ENCODE measurements at places on chromosomes 5 and 9. TPM values are rescaled to one million over a fixed set of nuclear protein-coding genes. Genes with fewer than 3 reads are reported as not detected.

GRCh38 chr5:14687023-14687665 is 22.6 kb downstream of the OTULIN start:
- no peak overlapping the region for H3K4me3 ChIP-seq
- H3K36me3 ChIP-seq, result peaks cover 67% of the 10 kb centered on the region
- H3K4me1 ChIP-seq, result peaks cover 9% of the 10 kb centered on the region

GRCh38 chr5:57529864-57530263 is 47.3 kb upstream of the ACTBL2 start:
- H3K4me3 ChIP-seq, result no peak overlapping the region
- no peak overlapping the region for H3K27ac ChIP-seq
- no peaks in the 10 kb centered on the region for H3K27me3 ChIP-seq
- H3K4me1 ChIP-seq, result peaks cover 6% of the 10 kb centered on the region
- no peaks in the 10 kb centered on the region for H3K36me3 ChIP-seq

DNA sequence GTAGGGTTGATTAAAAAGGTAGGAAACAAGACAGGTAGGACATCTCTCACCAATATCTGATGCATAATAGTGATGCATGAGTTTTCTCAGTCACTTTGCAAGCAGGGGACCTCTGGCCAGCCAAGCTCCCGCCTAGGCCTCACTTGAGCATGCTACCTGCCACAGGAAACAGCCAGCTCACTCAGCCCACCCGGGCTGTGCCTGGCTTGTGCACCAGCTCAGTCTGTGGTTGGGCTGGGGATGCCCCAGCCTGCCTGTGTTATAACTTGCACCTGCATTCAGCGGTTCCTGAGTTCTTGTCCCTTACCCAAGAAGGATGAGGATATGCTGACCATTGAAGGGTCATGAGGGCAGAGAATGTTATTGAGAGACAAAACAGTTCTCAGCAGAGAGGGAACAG is 172.8 kb upstream of the PLCXD3 start:
- H3K4me1 ChIP-seq, result no peaks in the 10 kb centered on the region
- H3K27ac ChIP-seq, result no peak overlapping the region
- no peak overlapping the region for H3K4me3 ChIP-seq
- no peaks in the 10 kb centered on the region for H3K27me3 ChIP-seq

DNA sequence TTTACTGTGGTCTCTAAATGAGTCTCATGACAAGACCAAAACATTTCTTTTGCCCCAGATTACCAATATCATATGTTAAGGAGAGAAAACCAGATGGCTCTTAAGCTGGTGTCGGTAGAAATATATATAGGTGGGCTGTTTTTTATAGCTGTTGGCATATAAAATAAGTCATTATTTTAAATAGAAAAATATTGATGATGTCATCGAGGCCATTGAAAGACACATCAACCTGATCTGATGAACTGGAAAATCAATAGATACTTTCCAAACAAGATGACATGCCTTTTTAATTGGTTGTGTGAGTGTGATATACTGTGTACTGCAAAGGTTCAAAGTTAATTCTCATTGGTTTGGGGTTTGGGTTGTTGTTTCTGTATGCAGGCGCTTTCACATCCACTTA is 617.3 kb downstream of the CCDC171 start:
- DNase-seq, result no peak
- H3K4me3 ChIP-seq, result no peak overlapping the region
- no peaks in the 10 kb centered on the region for H3K4me1 ChIP-seq
- H3K27ac ChIP-seq, result no peak overlapping the region
- no peaks in the 10 kb centered on the region for H3K27me3 ChIP-seq
- no peaks in the 10 kb centered on the region for H3K36me3 ChIP-seq

GRCh38 chr5:56406221-56406620 is 173.1 kb upstream of the ANKRD55 start:
- no peaks in the 10 kb centered on the region for H3K27me3 ChIP-seq
- no peaks in the 10 kb centered on the region for H3K36me3 ChIP-seq
- H3K4me3 ChIP-seq, result no peak overlapping the region
- DNase-seq, result no peak
- H3K4me1 ChIP-seq, result peaks cover 7% of the 10 kb centered on the region

GRCh38 chr9:126150411-126151030 is 176.1 kb upstream of the MVB12B start:
- no peaks in the 10 kb centered on the region for H3K4me1 ChIP-seq
- no peaks in the 10 kb centered on the region for H3K27me3 ChIP-seq
- H3K4me3 ChIP-seq, result no peak overlapping the region
- H3K36me3 ChIP-seq, result no peaks in the 10 kb centered on the region
- no peak for DNase-seq

- H3K36me3 ChIP-seq, result no peaks in the 10 kb centered on the region
- peak overlapping the region; percentile 63 for H3K27ac ChIP-seq
- H3K4me3 ChIP-seq, result no peak overlapping the region
- DNase-seq, result peak; percentile 7
Observed at GRCh38 chr9:93061260-93061751, 2.8 kb downstream of the SUSD3 start.

DNA sequence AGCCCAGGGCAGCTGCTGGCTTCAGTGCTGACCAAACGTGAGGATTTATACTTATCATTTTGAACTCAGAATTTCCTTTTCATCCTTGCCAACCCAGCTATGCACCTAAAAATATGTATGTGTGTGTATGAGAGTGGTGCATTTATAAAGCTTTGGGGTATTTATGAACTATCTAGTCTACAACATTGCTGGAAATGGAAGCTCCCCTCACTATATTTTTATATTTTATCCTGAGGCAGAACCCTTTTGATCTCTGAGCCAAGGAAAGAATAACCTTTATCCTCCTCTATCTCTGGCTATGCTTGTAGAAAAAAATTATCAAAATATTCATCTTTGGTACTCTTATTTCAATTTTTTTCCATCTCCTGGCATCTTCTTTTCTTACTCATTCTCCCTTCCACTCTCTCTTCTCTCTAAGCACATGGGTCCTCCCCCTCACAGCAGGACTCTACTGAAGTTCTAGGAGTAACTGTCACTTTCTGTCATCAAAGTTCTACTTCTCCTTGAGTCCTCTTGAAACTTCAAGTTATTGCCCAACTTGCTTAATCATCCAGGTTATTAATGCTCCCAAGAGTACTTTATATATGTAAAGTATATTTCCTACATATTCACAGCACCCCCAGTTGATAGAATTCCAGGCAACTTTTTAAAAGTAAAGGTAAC is 190.9 kb downstream of the HINT1 start:
- no peak for DNase-seq
- H3K36me3 ChIP-seq, result no peaks in the 10 kb centered on the region
- no peak overlapping the region for H3K27ac ChIP-seq
- no peaks in the 10 kb centered on the region for H3K27me3 ChIP-seq
- no peak overlapping the region for H3K4me3 ChIP-seq

DNA sequence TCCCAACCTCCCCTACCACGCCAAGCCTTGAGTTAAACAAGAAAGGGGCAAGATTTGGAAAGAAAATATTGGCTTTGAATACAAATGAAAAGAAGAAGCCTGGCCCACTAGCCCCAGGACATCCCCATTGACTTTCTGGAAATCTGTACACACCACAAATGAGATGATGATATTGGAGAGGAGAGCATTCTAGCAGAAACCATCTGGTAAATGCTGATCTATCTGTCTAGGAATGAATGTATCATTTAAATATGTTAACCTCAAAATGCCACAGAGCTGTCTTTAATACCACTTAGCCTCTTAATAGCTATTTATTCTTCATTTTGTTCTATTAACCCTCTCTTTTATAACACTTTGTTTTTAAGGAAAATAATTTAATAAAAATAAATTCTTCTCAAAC is 270.2 kb upstream of the PDE4D start:
- H3K27ac ChIP-seq, result no peak overlapping the region
- H3K36me3 ChIP-seq, result no peaks in the 10 kb centered on the region
- no peak overlapping the region for H3K4me3 ChIP-seq
- H3K27me3 ChIP-seq, result 0 out of 2 replicates have a peak, but pooled peaks cover 11% of the 10 kb centered on the region
- no peaks in the 10 kb centered on the region for H3K4me1 ChIP-seq

- no peaks in the 10 kb centered on the region for H3K27me3 ChIP-seq
- no peaks in the 10 kb centered on the region for H3K36me3 ChIP-seq
- H3K4me1 ChIP-seq, result peaks cover 32% of the 10 kb centered on the region
- no peak overlapping the region for H3K4me3 ChIP-seq
Observed at GRCh38 chr9:91127653-91128052, 234.1 kb downstream of the AUH start.

DNA sequence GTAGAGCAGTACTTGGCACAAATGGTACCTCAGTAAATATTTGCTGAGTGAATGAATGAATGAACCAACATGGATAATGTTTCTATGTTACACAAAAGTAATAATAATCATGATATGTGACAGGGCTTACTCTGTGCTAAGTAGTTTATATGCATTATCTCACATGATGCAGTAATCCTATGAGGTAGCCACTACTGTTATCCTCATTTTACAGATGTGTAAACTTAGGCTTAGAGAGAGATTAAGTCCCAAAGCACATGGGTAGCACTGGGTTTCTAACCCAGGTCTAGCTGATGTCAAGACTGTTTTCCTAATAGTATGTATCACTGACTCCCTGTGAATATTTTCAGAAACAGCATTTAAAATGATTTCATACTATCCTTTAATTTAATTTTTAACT is 44.1 kb upstream of the VDAC1 start:
- no peaks in the 10 kb centered on the region for H3K27me3 ChIP-seq
- peaks cover 14% of the 10 kb centered on the region for H3K4me1 ChIP-seq
- no peak for DNase-seq
- H3K27ac ChIP-seq, result no peak overlapping the region

- H3K4me3 ChIP-seq, result no peak overlapping the region
- no peaks in the 10 kb centered on the region for H3K36me3 ChIP-seq
- H3K4me1 ChIP-seq, result peaks cover 28% of the 10 kb centered on the region
Observed at GRCh38 chr5:158854260-158854783, 245.4 kb downstream of the EBF1 start.

GRCh38 chr5:111810112-111810511 is 53.1 kb upstream of the NREP start:
- H3K27ac ChIP-seq, result no peak overlapping the region
- no peak for DNase-seq
- no peak overlapping the region for H3K4me3 ChIP-seq
- H3K27me3 ChIP-seq, result no peaks in the 10 kb centered on the region
- H3K4me1 ChIP-seq, result peaks cover 6% of the 10 kb centered on the region

DNA sequence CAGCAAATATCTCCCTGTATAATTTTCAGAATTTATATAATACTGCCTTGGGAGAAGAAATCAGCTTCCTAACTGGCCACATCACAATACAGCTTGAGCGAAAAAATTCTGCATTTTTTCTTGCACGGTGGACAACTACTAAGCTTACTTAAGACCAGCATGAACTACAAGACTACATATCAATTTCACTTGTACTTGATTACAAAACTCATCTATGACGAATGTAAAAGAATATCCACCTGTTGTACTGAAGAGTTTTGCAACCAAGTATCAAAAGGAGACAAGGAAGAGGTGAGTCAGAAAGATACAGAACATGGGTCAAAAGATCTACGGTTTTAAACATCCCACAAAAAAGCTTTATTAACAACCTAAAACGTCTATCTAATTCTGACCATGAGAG is 279.4 kb downstream of the BNC2 start:
- no peak overlapping the region for H3K4me3 ChIP-seq
- no peak overlapping the region for H3K27ac ChIP-seq
- DNase-seq, result no peak
- no peaks in the 10 kb centered on the region for H3K36me3 ChIP-seq
- no peaks in the 10 kb centered on the region for H3K27me3 ChIP-seq

GRCh38 chr5:53479045-53479589 is 1.3 kb upstream of the FST start:
- peak overlapping the region; percentile 97 for H3K4me3 ChIP-seq
- H3K27ac ChIP-seq, result peak overlapping the region; percentile 96
- no peaks in the 10 kb centered on the region for H3K27me3 ChIP-seq
- peaks cover 39% of the 10 kb centered on the region for H3K4me1 ChIP-seq
- peaks cover 31% of the 10 kb centered on the region for H3K36me3 ChIP-seq
- no peak for DNase-seq

DNA sequence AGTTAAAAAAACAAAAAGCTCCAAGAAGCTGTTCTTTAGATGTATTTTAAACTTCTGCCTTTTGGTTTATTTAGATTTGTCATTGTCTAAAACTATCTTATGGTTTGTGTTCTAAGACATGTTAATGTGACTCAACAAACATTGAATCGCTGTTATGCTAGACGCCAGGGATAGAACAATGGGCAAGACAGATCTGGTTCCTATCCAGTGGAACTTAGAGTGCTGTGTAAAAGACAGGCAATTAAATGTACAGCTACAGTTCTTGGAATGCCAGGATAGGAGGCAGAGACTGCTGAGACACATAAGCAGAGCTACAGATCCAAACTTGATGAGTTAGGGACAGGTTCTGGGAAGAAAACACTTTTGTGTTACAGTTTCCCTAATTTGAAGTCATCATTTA is 22.4 kb downstream of the LYRM7 start:
- H3K4me3 ChIP-seq, result no peak overlapping the region
- H3K4me1 ChIP-seq, result peaks cover under 1% of the 10 kb centered on the region

DNA sequence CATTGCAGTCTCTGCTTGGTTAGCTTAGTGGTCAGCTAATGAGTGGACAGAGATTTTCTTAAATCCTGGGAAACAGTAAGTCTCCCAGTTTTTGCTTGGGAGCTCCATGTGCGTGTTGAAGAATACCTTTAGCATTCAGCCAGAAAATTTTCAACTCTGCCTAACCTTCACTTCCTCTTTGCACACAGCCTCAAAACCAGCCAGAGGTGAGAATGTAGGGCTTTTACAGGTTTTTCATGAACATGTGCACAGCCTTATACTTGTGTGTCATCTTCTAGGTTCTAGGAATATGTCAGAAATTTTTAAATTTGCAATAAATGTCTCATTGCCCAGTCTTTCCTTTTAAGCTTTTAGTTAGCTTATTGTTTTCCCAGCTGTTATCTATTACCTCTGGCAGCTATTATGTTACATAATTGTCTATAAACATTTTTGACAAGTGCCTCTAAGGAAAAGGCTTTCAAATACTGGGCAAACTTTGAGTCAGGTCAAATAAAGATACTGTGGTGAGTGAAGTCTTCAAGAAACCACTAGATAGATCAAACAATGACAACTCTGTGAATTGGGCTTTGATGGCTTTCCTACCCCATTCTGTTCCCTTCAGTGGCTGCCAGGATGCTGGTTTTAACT is 12.7 kb downstream of the ADGRV1 start:
- peak overlapping the region; percentile 68 for H3K27ac ChIP-seq
- peak; percentile 86 for DNase-seq
- no peak overlapping the region for H3K4me3 ChIP-seq

DNA sequence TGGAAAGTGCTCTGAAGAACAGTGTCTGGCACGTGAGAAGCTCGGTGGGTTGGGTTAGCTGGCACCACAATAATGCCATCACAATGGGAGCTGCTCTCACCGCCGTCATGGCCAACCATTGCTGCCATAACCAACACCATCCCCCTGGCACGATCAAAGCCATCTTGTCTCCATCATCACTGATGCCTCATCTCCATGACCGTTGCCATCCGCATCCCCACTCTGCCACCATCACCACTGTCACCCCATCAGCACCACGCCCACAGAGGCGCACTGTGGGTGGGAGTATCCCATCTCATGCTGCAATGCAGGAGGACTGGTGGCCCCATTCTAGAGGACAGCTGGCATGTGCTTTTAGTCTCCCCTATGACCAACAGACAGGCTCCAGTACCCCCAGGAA is 23.7 kb downstream of the NR5A1 start:
- no peak for DNase-seq
- H3K27me3 ChIP-seq, result no peaks in the 10 kb centered on the region
- no peaks in the 10 kb centered on the region for H3K36me3 ChIP-seq

The LRRC19 gene
- not detected for total RNA-seq

The NRARP gene
- total RNA-seq, result 35.5 TPM

The ADGRD2 gene
- not detected for total RNA-seq

The PCDHB13 gene
- 0.52 TPM for total RNA-seq

The SH2D3C gene
- total RNA-seq, result 0.26 TPM

The DRD1 gene
- total RNA-seq, result not detected

The LCP2 gene
- total RNA-seq, result not detected

The DIRAS2 gene
- not detected for total RNA-seq

The HTR4 gene
- total RNA-seq, result not detected

The CCNO gene
- total RNA-seq, result 5.3 TPM

The SLIT3 gene
- total RNA-seq, result 0.35 TPM

The SLC36A2 gene
- not detected for total RNA-seq

The SLC4A9 gene
- total RNA-seq, result 0.29 TPM

The TEK gene
- not detected for total RNA-seq

The IGFBPL1 gene
- total RNA-seq, result not detected

All from PC-3 (cell line).